GF-D8 (cell line): ENCODE measurements at places on chromosomes 3 and 15.

DNA sequence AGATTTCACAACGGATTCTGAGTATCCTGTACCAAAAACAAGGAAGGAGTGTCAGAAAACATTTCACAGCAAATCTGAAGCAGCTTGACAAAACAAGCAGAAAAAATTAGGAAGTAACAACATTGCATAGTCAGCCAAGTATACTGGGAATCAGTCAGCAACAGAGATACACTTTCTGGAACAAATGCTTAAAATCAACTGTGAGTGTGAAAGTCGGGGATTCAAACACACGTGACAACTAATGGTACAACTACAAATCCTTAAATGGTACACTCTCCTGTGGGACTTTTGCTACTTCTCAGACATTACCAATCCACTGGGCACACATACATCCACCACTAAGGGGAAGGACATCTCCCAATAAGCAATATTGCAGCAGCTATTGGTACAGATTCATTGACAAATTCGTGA lies 296.6 kb upstream of the MME start:
- no peak for DNase-seq

DNA sequence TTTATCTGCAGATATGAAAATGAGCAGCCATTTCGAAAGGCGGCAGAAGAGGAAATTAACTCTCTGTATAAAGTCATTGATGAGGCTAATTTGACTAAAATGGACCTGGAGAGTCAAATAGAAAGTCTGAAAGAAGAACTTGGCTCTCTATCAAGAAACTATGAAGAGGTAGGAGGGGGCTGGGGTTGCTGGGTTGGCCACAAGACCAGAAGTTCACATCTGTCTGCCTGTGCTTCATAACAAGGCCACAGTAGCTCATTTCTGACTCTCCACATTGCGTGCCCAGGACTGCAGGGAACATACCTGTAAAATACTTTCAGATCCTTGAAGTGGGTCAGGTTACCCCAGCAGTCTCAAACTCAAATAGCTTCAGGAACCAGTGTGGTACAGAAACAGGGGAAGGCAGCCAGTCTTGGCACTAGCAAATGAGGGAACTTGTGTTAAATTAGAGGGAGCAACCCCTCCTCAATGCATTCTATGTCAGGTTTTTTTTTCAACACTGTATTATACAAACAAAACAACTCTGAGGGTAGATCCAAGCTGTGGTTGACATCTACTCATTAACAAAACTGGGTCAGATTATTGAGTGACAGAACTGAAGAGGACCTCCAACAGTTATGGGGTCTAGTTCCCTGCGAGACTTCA lies 48.7 kb downstream of the BFSP2 start:
- no peak for DNase-seq

DNA sequence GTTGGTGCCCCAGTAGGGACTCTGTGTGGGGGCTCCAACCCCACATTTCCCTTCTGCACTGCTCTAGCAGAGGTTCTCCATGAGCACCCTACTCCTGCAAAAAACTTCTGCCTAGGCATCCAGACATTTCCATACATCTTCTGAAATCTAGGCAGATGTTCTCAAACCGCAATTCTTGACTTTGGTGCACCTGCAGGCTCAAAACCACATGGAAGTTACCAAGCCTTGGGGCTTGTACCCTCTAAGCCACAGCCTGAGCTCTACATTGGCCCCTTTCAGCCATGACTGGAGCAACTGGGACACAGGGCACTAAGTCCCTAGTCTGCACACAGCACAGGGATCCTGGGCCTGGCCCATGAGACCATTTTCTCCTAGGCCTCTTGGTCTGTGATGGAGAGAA lies 66.5 kb upstream of the VGLL3 start:
- DNase-seq = no peak

- no peak for DNase-seq
Measured at GRCh38 chr3:72590732-72591221, 257.5 kb downstream of the SHQ1 start.

- no peak for DNase-seq
Measured at GRCh38 chr3:195548501-195548900, 5.4 kb upstream of the PPP1R2 start.

- no peak for DNase-seq
Measured at GRCh38 chr15:44718927-44719292, 7.6 kb downstream of the B2M start.

GRCh38 chr3:61741551-61741950 lies 180.2 kb downstream of the PTPRG start:
- DNase-seq = no peak

DNA sequence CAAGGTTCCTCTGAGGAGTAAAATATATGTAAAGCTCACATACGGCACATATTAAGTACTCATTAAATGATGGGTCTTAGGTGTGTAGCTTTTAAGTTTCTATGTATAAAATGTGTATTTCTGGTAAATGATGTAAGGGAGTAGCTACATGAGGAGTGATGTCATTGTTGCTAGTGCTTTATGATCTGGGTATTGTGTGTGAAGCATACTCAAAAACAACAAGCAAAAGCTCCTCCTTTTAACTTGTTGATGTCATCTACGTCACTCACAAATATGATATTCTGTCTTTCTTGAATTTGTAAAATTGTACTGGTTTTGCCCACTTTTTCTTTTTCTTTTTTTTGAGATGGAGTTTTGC lies 1.4 kb upstream of the HERC1 start:
- DNase-seq = no peak

- DNase-seq = no peak
Measured at GRCh38 chr3:45273681-45274515, 47.8 kb upstream of the TMEM158 start.

GRCh38 chr15:57259568-57260040 lies 116.7 kb upstream of the CGNL1 start:
- DNase-seq = no peak

DNA sequence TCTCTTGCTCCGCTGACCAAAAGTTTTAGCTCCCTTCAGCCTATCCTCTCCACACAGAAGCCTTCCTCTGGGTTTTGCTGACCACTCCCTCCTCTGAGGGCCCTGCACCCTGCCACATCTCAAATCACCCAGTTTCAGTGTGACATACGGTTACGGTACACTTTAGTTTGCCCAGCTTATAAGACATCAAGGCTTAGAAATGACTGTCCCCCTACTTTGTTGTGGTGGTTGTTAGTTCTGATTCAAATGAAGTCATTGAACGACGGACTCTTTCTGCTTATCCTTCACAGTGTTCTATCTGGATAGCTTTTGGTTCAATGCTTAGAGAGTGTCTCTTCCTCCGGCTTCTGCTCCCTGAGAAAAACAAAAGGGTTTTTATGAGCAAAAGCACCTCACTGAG lies 68.0 kb upstream of the NDUFB4 start:
- no peak for DNase-seq

GRCh38 chr15:33500432-33501195 lies 189.8 kb downstream of the RYR3 start:
- no peak for DNase-seq

DNA sequence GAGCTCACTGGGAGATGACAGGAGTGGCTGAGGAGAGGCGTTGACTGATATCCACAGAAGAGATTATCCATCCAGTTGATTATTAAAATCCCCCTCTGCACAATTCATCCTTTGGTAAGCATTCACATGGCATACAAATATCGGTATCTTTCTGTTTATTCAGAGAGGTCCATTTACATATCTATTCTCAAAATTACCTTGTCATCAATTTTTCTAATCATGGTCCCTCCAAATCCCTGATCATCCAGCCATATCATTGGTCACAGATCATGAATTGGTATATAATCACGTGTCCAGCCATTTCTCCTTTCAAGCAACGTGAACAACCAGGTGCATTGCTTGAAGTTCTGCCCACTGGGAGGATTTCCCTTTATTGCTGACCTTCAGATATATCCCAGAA lies 1321.0 kb downstream of the ROBO2 start:
- no peak for DNase-seq

- no peak for DNase-seq
Measured at GRCh38 chr3:13148561-13149329, 75.5 kb upstream of the IQSEC1 start.

- DNase-seq = peak; percentile 58
Measured at GRCh38 chr3:15708882-15709677, 88.7 kb downstream of the ANKRD28 start.

DNA sequence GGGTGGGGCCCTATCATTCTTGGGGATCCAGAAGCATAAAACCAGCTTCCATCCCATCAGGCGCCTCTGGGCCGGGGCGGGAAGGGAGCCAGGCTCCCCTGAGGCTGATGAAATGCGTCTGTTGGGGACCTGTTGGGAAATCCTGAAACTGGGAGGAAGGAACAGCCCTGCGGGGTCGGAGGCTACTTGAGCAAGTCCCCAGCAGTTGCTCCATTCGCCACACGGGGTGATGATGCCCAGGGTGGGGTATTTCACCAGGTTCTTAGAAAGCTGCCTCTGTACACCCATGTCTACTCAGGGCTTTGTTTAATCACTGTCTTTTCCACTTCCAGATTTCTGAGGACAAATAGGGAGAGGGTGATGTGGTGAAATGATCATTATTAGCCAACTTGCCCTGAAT lies 25.4 kb upstream of the TSEN2 start:
- DNase-seq = peak; percentile 19

GRCh38 chr3:182046166-182046764 lies 334.5 kb downstream of the SOX2 start:
- DNase-seq = no peak
